WTC11 (cell line): ENCODE measurements at places on chromosomes 3 and 15. TPM values are rescaled to one million over a fixed set of nuclear protein-coding genes. Genes with fewer than 3 reads are reported as not detected.

DNA sequence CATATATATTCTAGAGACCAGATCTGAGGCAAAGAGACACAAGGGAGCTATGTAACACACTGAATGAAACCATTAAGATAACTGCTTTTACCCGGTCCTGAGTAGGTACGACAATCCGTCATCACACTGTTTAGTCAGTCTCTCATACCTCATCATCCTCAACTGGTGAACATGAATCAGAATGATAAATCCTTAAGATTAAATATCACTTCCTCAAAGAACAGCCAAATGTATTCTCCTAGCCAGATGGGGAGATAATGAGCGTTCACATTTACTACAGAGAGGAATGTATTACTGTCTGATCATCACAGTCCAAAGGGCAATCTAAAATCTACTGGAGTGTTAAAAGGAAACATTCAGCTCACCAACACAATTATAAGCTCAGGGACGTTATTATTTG lies 319.4 kb upstream of the STAC start:
- H3K27ac ChIP-seq = no peak overlapping the region
- H3K4me3 ChIP-seq = no peak overlapping the region
- no peaks in the 10 kb centered on the region for H3K27me3 ChIP-seq
- no peaks in the 10 kb centered on the region for H3K36me3 ChIP-seq

GRCh38 chr3:5181469-5182141 lies 5.9 kb upstream of the EDEM1 start:
- no peak for DNase-seq
- no peaks in the 10 kb centered on the region; the same call in 1 of the 2 replicates for H3K27me3 ChIP-seq
- no peak overlapping the region for H3K27ac ChIP-seq
- H3K4me3 ChIP-seq = no peak overlapping the region
- H3K36me3 ChIP-seq = peaks cover 7% of the 10 kb centered on the region

GRCh38 chr3:15637131-15637951 lies 35.8 kb downstream of the BTD start:
- peaks cover 40% of the 10 kb centered on the region for H3K4me1 ChIP-seq
- no peak overlapping the region; the same call in 1 of the 2 replicates for H3K27ac ChIP-seq
- H3K36me3 ChIP-seq = peaks cover 13% of the 10 kb centered on the region
- no peaks in the 10 kb centered on the region for H3K27me3 ChIP-seq
- no peak for DNase-seq

The SPSB4 gene
- 19.4 to 19.7 TPM (median 19.6 TPM) in 3 replicates for total RNA-seq

- no peak overlapping the region for H3K4me3 ChIP-seq
- H3K27me3 ChIP-seq = no peaks in the 10 kb centered on the region; the same call in 1 of the 2 replicates
- H3K36me3 ChIP-seq = no peaks in the 10 kb centered on the region
- no peak for DNase-seq
- H3K4me1 ChIP-seq = peaks cover 25% of the 10 kb centered on the region
These were observed 217.3 kb downstream of the TBC1D2B start for GRCh38 chr15:77860071-77860691.

DNA sequence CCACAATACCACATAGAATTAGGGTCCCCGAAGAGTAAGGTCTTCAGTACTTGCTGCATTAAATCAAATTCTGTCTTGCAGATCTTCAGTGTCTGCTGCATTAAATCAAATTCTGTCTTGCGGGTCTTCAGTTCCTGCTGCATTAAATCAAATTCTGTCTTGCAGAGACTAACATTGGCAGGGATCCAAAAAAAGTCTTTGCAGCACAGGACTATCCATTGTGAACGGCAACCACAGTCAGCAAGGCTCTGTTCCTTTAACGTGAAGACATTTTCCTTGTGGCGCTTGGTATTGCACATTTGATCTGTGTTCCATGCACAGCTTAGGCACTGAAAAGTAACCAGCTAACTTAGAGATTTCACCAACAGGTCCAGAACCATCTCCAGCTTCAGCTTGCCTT lies 46.8 kb upstream of the POMGNT2 start:
- H3K4me1 ChIP-seq = peaks cover 6% of the 10 kb centered on the region
- H3K36me3 ChIP-seq = no peaks in the 10 kb centered on the region
- peaks cover 16% of the 10 kb centered on the region for H3K27me3 ChIP-seq
- no peak for DNase-seq
- H3K4me3 ChIP-seq = no peak overlapping the region

DNA sequence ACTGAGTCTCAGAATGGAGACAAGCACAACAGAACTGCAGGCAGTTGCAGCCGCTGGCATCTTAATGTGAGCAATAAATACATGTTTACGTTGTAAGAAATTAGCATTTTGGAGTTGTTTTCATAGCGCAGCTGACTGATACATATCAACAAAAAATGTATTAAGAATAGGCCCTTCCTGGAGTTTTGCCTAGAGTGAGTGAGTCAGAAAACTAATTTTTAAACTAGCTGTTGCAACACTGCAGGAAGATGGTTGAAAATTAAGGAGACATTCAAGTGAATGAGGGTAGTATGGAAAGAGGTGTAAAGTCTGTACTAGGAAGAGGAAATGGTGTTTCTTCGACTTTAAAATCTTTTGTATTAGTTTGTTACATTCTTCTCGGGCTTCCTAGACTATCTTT lies 39.6 kb upstream of the TIMP4 start:
- H3K4me1 ChIP-seq = peaks cover 6% of the 10 kb centered on the region
- H3K27ac ChIP-seq = no peak overlapping the region
- no peaks in the 10 kb centered on the region for H3K27me3 ChIP-seq
- no peak overlapping the region for H3K4me3 ChIP-seq

- DNase-seq = no peak
- peaks cover 32% of the 10 kb centered on the region for H3K4me1 ChIP-seq
- H3K36me3 ChIP-seq = no peaks in the 10 kb centered on the region
These were observed 49.1 kb downstream of the PDHB start for GRCh38 chr3:58384381-58385090.

The GPR87 gene
- total RNA-seq = 0.16 TPM in 1 of 3 replicates, not detected in the others

- H3K4me1 ChIP-seq = peaks cover 4% of the 10 kb centered on the region
- no peaks in the 10 kb centered on the region for H3K27me3 ChIP-seq
- H3K27ac ChIP-seq = no peak overlapping the region
- no peak for DNase-seq
- no peak overlapping the region for H3K4me3 ChIP-seq
These were observed 62.4 kb upstream of the TOPAZ1 start for GRCh38 chr3:44179246-44179645.

The RNU5B-1 gene
- 9.7 to 10.4 TPM in 2 of 3 replicates, not detected in the other for total RNA-seq

The TPRG1 gene
- total RNA-seq = 0.55 to 0.89 TPM (median 0.87 TPM) in 3 replicates

DNA sequence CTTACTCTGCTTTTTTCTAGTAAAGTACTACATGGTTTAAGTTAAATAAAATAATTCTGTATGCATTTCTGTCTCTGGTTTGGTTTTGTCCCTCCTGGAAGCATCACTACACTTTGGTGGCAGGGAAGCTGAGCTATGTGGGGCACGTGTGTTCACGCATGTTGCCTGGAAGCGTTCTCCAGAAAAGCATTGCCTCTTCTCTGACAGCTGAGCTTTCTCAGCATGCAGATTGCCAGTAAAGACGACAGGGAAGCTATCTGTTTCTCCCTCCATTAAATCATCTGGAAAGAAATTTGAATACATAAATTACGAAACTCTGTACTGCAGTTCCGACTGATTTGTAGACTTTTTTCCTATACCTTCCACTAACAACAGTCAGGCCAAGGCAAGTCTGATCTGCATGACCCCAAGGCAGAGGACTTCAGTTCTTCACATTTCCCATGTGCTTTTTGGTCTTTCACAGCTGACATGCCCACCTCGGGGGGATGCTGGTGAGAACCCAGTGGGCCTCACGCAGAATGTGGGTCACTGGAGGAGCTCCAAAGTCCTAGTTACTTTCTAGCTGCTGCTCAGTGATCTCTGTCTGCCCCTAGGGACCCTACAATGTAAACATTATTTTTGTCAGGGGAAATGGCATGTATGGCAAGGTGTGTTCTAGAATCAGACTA lies 43.0 kb downstream of the PGPEP1L start:
- 0 out of 2 replicates have a peak, but pooled peaks cover 3% of the 10 kb centered on the region for H3K4me1 ChIP-seq
- no peak overlapping the region for H3K27ac ChIP-seq
- no peaks in the 10 kb centered on the region for H3K27me3 ChIP-seq
- H3K36me3 ChIP-seq = peaks cover 34% of the 10 kb centered on the region
- DNase-seq = no peak

GRCh38 chr15:95739131-95739530 lies 591.4 kb upstream of the NR2F2 start:
- H3K36me3 ChIP-seq = no peaks in the 10 kb centered on the region
- no peak overlapping the region for H3K27ac ChIP-seq
- DNase-seq = no peak
- no peak overlapping the region for H3K4me3 ChIP-seq
- H3K27me3 ChIP-seq = no peaks in the 10 kb centered on the region; the same call in 1 of the 2 replicates

The CYP1A2 gene
- 0.07 TPM in 1 of 3 replicates, not detected in the others for total RNA-seq

DNA sequence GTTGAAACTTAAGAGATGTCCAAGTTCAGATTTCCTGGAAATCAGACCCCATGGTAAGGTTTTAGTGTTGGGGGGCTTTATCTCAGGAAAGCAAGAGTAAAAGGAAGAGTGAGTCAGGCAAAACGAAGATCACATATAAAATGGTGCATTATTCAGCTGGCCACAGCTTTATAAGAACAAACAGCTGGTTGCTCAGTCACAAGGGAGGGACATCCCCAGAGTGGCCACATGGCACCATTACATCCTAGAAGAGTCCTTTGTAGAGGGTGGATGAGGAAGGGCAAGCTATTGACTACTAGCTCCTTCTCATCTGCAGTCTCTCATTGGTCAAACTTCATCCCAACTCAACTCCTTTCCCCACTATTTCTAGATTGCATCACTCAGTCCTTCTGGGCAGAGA lies 68.3 kb upstream of the COL8A1 start:
- no peaks in the 10 kb centered on the region for H3K4me1 ChIP-seq
- no peak for DNase-seq
- no peaks in the 10 kb centered on the region for H3K36me3 ChIP-seq
- H3K27ac ChIP-seq = no peak overlapping the region
- no peaks in the 10 kb centered on the region for H3K27me3 ChIP-seq

DNA sequence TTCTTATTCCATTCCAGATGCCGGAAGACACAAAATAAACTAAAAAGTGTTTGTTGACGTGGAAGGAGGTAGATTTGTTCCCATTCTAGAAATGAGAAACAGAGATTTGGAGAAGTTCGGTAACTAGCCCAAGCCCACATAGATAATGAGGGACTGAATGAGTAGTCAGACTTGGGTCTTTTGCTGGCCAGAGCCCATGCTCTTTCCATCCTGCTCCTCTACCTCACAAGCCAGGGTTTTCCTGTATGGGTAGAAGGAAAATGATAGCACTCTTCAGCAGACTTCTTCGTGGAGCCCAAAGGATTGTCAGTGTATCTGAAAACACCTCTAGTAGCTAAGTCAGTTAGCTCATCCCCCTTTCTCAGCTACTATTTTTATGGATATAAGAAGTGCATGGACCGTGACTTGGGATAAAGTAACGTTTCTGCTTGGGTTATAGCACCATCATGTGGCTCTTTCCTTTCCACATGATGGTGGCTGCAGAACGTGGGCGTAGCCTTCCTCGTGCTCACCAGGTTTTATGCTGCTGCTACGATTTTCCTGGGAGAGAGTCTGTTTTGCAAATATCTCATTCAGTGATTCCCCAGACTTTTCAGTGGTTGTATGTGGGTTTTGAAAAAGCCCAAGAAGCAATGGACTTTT lies 84.6 kb downstream of the DGKG start:
- H3K4me1 ChIP-seq = peaks cover 11% of the 10 kb centered on the region
- H3K4me3 ChIP-seq = no peak overlapping the region
- H3K27me3 ChIP-seq = no peaks in the 10 kb centered on the region; the same call in 1 of the 2 replicates
- no peak overlapping the region for H3K27ac ChIP-seq

- no peaks in the 10 kb centered on the region for H3K27me3 ChIP-seq
- H3K4me3 ChIP-seq = no peak overlapping the region
- H3K4me1 ChIP-seq = peaks cover 9% of the 10 kb centered on the region
- no peak for DNase-seq
- H3K27ac ChIP-seq = no peak overlapping the region
These were observed 20.5 kb downstream of the ZNF609 start for GRCh38 chr15:64480891-64481290.

GRCh38 chr3:34364335-34364734 lies 565.9 kb downstream of the PDCD6IP start:
- no peak overlapping the region for H3K27ac ChIP-seq
- H3K4me3 ChIP-seq = no peak overlapping the region
- H3K27me3 ChIP-seq = no peaks in the 10 kb centered on the region; the same call in 1 of the 2 replicates
- H3K4me1 ChIP-seq = peaks cover 9% of the 10 kb centered on the region
- H3K36me3 ChIP-seq = no peaks in the 10 kb centered on the region
- DNase-seq = no peak

- DNase-seq = no peak
- H3K4me3 ChIP-seq = no peak overlapping the region
- peaks cover 25% of the 10 kb centered on the region for H3K4me1 ChIP-seq
- H3K36me3 ChIP-seq = no peaks in the 10 kb centered on the region
- no peak overlapping the region for H3K27ac ChIP-seq
- no peaks in the 10 kb centered on the region for H3K27me3 ChIP-seq
These were observed 28.8 kb downstream of the SIAH2 start for GRCh38 chr3:150733936-150734794.

DNA sequence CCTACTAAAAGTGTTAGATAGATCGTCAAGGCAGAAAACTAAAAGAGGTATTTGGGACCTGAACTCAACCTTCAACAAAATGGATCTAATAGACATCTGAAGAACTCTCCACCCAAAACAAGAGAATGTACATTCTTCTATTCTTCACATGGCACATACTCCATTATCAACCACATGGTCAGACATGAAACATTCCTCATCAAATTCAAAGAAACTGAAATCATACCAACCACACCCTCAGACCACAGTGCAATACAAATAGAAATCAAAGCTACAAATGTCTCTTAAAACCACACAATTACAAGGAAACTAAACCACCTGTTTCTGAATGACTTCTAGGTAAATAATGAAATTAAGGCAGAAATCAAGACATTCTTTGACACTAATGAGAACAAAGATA lies 984.1 kb upstream of the GBE1 start:
- no peaks in the 10 kb centered on the region; the same call in 1 of the 2 replicates for H3K4me1 ChIP-seq
- H3K36me3 ChIP-seq = no peaks in the 10 kb centered on the region
- DNase-seq = no peak
- no peaks in the 10 kb centered on the region for H3K27me3 ChIP-seq
- H3K27ac ChIP-seq = no peak overlapping the region

- DNase-seq = no peak
- H3K27me3 ChIP-seq = no peaks in the 10 kb centered on the region
- no peaks in the 10 kb centered on the region for H3K36me3 ChIP-seq
- no peak overlapping the region for H3K4me3 ChIP-seq
- no peaks in the 10 kb centered on the region for H3K4me1 ChIP-seq
These were observed 99.0 kb downstream of the TIGIT start for GRCh38 chr3:114392831-114393230.

GRCh38 chr15:85099195-85099803 lies 117.6 kb downstream of the PDE8A start:
- no peaks in the 10 kb centered on the region for H3K27me3 ChIP-seq
- H3K4me3 ChIP-seq = no peak overlapping the region
- no peak overlapping the region for H3K27ac ChIP-seq
- H3K36me3 ChIP-seq = no peaks in the 10 kb centered on the region

DNA sequence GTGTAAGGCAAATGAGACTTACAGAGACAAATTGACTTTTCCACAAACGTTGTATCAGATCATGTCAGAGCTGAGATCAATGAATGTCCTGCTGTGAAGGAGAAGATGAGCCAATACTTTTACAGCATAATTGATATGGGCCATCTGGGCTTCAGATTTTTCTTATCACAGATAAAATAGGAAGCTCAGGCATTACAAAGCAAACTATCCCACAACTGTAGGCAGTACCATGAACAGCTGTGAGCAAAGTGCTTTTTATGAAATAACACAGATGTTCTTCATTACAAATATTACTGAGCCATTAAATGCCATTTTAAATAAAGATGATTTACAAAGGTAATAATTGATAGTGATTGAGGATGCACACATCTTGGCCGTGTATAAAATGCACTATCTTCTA lies 852.3 kb downstream of the OTOL1 start:
- no peak for DNase-seq
- no peaks in the 10 kb centered on the region for H3K36me3 ChIP-seq
- H3K4me3 ChIP-seq = no peak overlapping the region
- no peaks in the 10 kb centered on the region for H3K27me3 ChIP-seq
